Cardiac septum (tissue), 1 donor: ENCODE measurements at places on chromosomes 6 and 20.

DNA sequence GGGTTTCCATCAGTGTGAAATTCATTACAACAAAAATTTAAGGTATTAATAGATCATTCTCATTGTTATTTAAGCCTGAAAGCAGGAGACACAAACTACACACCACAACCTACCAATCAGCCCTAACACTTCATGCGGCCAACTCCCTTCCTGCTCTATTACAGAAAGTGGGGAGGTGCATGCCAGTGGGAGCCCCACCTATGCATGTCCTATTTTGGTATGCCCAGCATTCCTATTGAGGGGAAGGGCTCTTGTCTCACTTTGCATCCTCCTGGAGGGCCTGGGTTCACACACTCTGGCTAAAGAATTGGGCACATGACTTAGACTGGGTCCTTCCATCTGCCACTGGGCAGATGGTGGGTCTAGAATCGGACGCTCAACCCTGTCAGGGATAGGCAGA lies 450.0 kb downstream of the PTPRT start:
- no peak for DNase-seq

GRCh38 chr20:15992564-15992963 lies 580.7 kb downstream of the KIF16B start:
- DNase-seq = no peak

DNA sequence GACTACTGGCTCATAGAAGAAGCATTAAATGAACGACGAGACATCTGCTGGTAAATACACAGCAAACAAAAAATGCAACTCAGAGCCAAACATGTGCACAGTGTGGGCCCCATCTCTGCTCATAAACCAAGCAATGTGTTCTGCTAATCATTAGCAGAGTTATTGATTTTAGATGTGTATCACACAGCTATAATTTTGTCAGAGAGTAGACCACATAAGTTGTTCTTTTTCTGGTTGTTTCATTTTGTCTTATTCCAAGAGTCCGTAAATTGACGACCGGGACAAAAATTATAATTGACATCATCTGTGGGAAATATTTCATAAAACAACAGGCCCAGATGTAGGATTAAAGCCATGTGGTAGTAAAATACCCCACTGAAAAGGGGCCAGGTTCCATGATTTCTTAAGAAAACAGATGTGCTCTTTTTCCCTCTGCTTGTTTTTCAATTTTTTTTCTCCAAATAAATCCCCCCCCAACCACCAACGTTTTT lies 423.6 kb downstream of the HAO1 start:
- DNase-seq = no peak

DNA sequence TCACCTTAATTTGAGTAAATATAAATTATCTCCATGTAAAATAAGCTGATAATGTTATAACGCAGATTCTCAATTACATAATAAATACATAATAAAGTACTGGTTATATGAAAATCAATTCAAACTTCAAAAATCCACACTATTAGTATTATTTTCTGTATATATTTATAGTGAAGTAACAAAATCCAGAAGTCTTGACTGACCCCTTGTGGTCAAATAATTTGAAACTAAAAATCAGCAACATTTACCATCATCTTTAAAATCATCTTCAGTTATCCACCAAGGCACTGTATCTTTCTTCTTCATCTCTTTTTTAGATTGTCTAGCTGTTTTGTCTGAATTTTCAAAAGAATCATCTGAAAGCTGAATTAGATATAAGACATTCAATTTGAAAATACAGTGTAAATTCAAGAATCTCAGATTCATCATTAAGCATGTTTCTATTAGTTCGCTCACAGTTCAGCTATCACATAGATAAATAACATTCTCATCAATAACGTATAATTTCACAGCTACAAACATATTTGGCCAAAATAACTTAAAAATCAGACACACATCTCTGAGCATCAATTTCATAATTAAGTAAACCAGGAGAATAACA lies 6.5 kb downstream of the CEP162 start:
- no peak for DNase-seq

DNA sequence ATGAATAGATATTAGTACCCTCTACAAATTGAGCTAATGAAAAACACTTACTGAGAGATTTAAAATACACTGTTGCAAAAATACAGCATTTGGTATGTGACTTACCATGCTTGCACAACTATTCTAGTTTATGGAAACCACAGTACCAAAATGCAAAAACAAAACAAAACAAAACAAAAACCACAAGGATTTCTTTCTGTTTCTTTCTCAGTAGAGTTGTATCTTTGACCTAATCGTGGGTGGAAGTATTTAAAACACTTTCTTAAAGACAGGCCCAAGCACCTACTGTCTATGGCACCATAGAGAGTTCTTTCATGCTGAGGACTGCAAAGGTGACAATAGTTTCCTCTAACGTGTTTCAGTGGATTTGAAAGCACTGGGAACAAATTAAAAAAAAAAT lies 95.3 kb upstream of the C6orf118 start:
- DNase-seq = no peak

GRCh38 chr6:119270545-119270944 lies 79.0 kb downstream of the MAN1A1 start:
- DNase-seq = no peak
